ENCODE measurements at places on chromosomes 4 and X. TPM values are rescaled to one million over a fixed set of nuclear protein-coding genes. Genes with fewer than 3 reads are reported as not detected.

The SHROOM4 gene
- not detected for total RNA-seq

The MTMR8 gene
- total RNA-seq, result 0.33 TPM

The ZNF630 gene
- 0.21 TPM for total RNA-seq

The RIBC1 gene
- 0.92 TPM for total RNA-seq

The SSX4B gene
- not detected for total RNA-seq

The MAOA gene
- 0.80 TPM for total RNA-seq

The PCSK1N gene
- total RNA-seq, result 42.9 TPM

The ZAR1 gene
- 0.06 TPM for total RNA-seq
